Small intestine (tissue), 16 donors: ENCODE measurements at places on chromosomes 5 and 9. TPM values are rescaled to one million over a fixed set of nuclear protein-coding genes. Genes with fewer than 3 reads are reported as not detected.

- H3K27ac ChIP-seq, result no peak overlapping the region
- no peak overlapping the region for H3K4me3 ChIP-seq
- H3K27me3 ChIP-seq, result no peaks in the 10 kb centered on the region
- H3K4me1 ChIP-seq, result no peaks in the 10 kb centered on the region
- no peak for DNase-seq
- H3K36me3 ChIP-seq, result no peaks in the 10 kb centered on the region
Measured at GRCh38 chr5:56755036-56755555, 60.3 kb upstream of the MAP3K1 start.

The CDKN2B-AS1 gene
- 1.9 TPM for polyA plus RNA-seq

The FAM78A gene
- polyA plus RNA-seq, result 3.2 TPM

The CCDC183 gene
- polyA plus RNA-seq, result 2.7 TPM

The COL15A1 gene
- 0.81 TPM for polyA plus RNA-seq

DNA sequence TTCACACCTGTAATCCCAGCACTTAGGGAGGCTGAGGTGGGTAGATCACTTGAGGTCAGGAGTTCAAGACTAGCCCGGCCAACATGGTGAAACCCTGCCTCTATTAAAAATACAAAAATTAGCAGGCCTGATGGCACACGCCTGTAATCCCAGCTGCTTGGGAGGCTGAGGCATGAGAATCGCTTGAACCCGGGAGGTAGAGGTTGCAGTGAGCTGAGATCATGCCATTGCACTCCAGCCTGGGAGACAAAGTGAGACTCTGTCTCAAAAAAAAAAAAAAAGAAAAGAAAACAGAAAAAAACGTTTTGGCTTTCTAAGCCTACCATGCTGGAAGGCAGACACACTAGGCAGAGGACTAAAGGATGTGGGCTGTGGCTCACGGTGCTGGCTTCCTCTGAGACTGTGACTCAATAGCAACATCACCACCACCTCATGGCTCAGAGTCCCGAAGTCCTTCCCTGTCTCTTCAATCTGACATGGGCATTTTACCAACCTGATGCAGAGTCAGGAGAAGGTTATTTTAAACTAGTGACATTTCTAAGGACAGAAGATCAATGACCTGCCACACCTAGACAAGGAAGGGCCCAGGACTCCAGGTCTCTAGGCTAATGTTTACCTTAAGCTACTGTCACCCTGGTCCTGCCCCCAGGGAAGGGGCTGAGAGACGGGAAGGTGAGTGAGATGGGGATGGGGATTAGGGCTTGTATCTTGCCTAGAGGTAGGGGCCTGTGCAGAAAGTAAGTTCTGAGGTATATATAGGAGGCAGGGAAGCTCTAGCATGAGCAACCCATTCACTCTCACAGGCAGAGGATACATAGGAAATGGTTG, 3.7 kb downstream of the ECSCR start:
- peak; percentile 70 for DNase-seq
- H3K36me3 ChIP-seq, result no peaks in the 10 kb centered on the region
- peak overlapping the region; percentile 36 for H3K27ac ChIP-seq

DNA sequence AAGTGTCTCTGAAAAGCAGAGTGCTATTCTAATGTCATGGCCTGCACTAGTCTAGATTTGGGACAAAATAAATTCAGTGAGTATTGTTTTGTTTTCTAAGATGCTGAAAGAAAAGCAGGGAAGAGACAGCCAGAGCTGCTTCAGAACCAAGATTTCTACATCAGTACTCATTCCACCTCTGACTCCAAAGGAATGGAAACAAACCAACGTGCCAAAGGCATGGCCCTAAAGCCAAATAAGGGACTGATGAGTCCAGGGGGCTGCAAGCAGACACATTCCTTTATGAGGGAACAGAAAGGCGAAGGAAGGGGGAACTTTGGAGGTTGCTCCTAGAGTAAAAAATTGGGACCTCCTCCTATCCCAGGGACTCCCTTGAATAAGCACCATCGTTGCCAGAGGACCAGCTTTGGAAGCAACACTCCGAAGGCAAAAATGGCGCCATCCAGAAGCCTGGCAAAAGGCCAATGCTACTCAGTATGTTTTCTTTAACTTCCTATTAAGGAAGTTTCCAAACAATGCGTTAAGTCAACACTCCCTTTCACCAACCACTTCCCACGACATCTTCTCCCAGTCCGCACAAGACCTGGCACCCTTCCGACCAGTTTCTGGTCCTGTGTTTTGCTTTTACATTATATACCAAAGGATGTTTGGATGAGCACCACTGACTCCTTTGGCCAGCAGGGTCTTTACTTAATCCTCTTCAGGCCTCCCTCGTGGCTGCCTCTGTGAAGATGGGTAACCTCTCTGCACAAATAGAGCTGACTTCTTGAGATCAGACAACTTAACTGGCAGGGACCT, 31.6 kb downstream of the ADAM19 start:
- H3K4me3 ChIP-seq, result no peak overlapping the region
- peaks cover 7% of the 10 kb centered on the region for H3K4me1 ChIP-seq
- H3K27me3 ChIP-seq, result no peaks in the 10 kb centered on the region

The CENPH gene
- polyA plus RNA-seq, result 2.5 TPM

GRCh38 chr9:131252120-131252519, 24.2 kb downstream of the FAM78A start:
- H3K27ac ChIP-seq, result peak overlapping the region; percentile 45
- H3K4me3 ChIP-seq, result no peak overlapping the region
- DNase-seq, result no peak

The GABRA1 gene
- polyA plus RNA-seq, result 0.10 TPM

GRCh38 chr5:135729321-135729786, 105.1 kb upstream of the SLC25A48 start:
- H3K4me3 ChIP-seq, result no peak overlapping the region
- DNase-seq, result peak; percentile 22
- H3K4me1 ChIP-seq, result no peaks in the 10 kb centered on the region
- no peaks in the 10 kb centered on the region for H3K36me3 ChIP-seq
- no peak overlapping the region for H3K27ac ChIP-seq

- no peak overlapping the region for H3K27ac ChIP-seq
- no peak overlapping the region for H3K4me3 ChIP-seq
- H3K36me3 ChIP-seq, result no peaks in the 10 kb centered on the region
- no peak for DNase-seq
- peaks cover 4% of the 10 kb centered on the region for H3K4me1 ChIP-seq
- no peaks in the 10 kb centered on the region for H3K27me3 ChIP-seq
Measured at GRCh38 chr9:87991151-87991870, 17.0 kb upstream of the CDK20 start.

The NOXA1 gene
- 24.9 TPM for polyA plus RNA-seq

- H3K4me3 ChIP-seq, result no peak overlapping the region
- H3K27ac ChIP-seq, result no peak overlapping the region
- no peaks in the 10 kb centered on the region for H3K27me3 ChIP-seq
- no peaks in the 10 kb centered on the region for H3K36me3 ChIP-seq
Measured at GRCh38 chr5:111954516-111955395, 197.8 kb upstream of the NREP start.

DNA sequence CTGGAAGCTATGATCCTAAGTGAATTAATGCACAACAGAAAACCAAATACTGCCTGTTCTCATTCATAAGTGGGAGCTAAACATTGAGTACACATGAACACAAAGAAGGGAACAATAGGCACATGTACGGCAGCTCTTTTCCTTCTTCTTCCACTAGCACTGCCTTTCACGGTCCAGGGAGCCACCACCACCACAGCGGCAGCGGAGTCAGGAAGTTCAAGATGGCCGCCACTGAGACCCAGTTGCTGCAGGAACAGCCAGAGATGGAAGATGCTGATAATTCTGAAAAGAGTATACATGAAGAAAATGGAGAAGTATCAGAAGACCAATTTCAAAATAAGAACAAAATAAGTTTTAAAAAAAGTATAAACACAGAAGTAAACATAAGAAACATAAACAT, 39.5 kb upstream of the TNFSF15 start:
- DNase-seq, result no peak
- H3K27me3 ChIP-seq, result no peaks in the 10 kb centered on the region
- no peak overlapping the region for H3K4me3 ChIP-seq
- H3K4me1 ChIP-seq, result no peaks in the 10 kb centered on the region
- H3K27ac ChIP-seq, result no peak overlapping the region

DNA sequence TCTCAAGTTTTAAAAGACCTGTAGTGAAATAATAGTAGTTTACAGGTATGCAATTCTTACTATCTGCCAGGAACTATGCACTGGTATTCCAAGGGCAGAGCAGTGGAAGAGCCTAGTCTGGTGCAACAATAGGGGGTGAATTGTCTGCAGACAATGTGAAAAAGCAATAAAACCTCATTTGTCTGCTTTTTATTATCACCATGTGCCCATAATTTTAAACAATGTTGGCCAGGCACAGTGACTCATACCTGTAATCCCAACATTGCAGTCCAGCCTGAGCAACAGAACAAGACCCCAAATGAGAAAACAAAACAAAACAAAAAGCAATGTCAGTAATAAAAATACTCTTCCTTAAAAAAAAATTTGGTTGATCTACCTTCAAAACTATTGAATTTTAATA, 12.2 kb upstream of the SLC44A1 start:
- no peak overlapping the region for H3K4me3 ChIP-seq
- DNase-seq, result no peak
- H3K27me3 ChIP-seq, result no peaks in the 10 kb centered on the region
- no peak overlapping the region for H3K27ac ChIP-seq
- H3K36me3 ChIP-seq, result no peaks in the 10 kb centered on the region

The SLC45A2 gene
- polyA plus RNA-seq, result not detected

The AFAP1L1 gene
- 1.6 TPM for polyA plus RNA-seq

The ANP32B gene
- 188 TPM for polyA plus RNA-seq
